Activated CD4-positive, alpha-beta T cell treated with anti-CD3 and anti-CD28 coated beads, Interleukin-10, Interleukin-2, amounts not matched to agents 100 ng/mL and 50 ng/mL, durations not matched to agents 16 hours and 8 hours (primary cell): ENCODE measurements at places on chromosomes 2 and 18.

DNA sequence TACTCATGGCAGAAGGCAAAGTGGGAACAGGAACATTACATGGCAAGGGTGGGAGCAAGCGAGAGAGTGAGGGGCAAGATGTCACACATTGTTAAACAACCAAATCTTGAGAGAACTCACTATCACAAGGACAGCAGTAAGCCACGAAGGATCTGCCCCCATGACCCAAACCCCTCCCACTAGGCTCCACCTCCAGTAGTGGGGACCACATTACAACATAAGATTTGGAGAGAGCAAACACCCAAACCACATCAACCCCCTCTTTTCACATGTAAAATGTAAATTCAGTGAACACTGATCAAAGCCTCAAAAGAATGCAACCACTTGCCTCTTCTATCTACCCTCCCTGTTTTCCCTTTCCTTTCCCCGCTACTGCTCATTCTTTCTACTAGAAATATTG lies 43.6 kb upstream of the TNP1 start:
- no peak for DNase-seq

GRCh38 chr2:127799926-127800325 lies 11.0 kb downstream of the WDR33 start:
- no peak for DNase-seq

- DNase-seq = no peak
These were observed 216.3 kb downstream of the RNF144A start for GRCh38 chr2:7133521-7133920.

DNA sequence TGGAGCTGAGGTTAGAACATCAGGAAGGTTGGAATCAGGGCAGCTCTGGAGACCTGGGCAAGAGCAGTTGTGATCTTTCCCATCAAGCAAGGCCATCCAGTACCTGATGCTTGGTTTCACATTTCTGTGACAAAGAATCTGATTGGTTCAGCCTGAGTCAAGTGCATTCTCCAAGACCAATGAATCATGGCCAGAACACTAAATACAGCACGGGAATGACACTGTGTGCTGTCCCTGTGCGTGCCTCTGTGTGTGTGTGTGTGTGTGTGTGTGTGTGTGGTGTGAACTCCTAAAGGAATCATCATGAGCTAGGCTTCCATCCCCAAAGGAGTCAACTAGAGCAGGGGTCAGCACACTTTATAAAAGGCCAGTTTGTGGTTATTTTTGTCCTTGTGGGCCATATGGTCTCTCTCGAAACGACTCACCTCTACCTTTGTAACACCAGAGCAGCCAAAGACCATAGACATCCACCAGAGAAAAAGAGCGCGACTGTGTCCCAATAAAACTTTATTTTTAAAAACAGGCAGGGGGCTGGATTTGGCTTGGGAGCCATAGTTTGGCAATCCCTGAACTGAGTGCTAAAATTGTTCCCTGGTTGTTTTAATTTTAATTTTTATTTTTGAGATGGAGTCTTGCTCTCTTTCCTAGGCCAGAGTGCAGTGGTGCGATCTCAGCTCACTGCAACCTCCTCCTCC lies 99.7 kb downstream of the INHBB start:
- no peak for DNase-seq

DNA sequence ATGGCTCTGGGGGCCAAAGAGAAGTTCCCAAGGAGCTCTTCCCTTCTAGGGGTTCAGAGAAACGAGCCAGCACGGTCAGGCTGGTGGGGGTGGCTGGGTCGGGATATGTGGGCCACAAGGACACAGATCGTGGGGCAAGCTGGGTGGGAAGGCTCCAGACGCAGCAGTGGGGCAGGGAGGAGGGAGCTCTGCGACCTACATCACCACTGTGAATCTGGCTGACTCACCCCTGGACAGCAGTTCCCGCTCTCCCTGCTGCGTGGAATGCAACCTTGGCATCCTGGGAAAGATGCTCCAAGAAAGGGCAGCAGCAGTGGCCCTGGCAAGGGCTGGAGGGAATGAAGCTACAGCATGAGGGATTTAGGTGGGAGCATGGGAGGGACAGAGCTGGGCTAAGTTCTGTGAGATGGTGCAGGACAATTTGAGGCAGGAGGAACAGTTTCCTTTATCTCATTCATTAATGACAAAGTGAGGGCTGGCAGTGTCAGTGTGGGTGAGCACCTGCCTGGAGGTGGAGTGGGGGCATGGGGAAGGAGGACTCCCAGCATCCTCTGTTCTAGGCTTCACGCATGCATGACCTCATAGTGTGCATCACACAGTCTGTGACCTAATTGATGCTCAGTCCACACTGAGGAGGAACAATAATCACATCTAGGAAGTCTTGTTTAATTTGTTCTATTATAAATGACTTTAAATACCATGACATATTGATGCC lies 25.0 kb downstream of the CELF4 start:
- DNase-seq = no peak

GRCh38 chr2:168749297-168749696 lies 53.1 kb upstream of the NOSTRIN start:
- no peak for DNase-seq

- DNase-seq = no peak
These were observed 168.8 kb upstream of the VRK2 start for GRCh38 chr2:57877811-57878170.
